ENCODE measurements at places on chromosomes 6 and 20. TPM values are rescaled to one million over a fixed set of nuclear protein-coding genes. Genes with fewer than 3 reads are reported as not detected.

Gene FAM209B
- total RNA-seq = not detected

Gene PLN
- total RNA-seq = not detected

Gene CDH4
- total RNA-seq = not detected

Gene MAN1A1
- 17.9 TPM for total RNA-seq

Gene VWA7
- 5.6 TPM for total RNA-seq

Gene CD83
- total RNA-seq = 0.73 TPM

Gene BMP5
- total RNA-seq = not detected

Gene LY6G6C
- total RNA-seq = not detected

Gene UNC5CL
- total RNA-seq = 1.1 TPM
